ENCODE measurements at places on chromosomes 11 and 22.

DNA sequence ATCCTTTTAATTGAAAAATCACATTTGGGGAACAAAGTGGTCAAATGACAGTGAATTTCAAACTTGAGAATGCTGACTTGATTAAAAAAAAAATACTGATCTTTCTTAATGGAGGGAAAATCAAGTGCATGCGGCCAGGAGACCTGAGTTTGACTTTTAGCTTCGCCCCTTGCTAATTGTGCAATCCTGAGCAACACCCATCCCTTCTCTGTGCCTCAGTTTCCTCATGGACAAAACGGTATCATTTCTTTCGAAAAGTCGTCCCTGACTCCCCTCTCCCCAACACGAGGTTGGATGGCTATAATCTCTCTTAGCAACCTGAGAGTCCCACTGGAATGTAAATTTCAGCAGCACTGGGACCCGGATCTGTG is 959 bp upstream of the FJX1 start:
- DNase-seq: no peak

DNA sequence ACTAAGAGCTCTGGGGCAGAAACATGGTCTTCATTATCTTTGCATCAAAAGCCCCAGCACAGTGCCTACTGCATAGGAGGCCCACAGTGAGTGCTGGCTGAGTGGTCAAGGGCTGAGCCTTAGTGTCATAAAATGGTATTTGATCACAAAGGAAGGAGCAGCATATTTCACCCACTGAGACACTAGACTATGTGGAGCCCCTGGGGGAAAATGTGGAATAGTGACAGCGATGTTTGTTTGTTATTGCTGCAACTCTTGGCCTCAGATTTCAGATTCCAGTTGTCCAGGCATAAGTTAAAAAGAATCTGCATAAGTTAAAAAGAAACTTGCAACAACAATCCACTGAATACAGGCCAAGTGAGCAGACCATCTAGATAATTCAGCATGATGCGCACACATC is 7.0 kb downstream of the KIRREL3 start:
- DNase-seq: no peak

DNA sequence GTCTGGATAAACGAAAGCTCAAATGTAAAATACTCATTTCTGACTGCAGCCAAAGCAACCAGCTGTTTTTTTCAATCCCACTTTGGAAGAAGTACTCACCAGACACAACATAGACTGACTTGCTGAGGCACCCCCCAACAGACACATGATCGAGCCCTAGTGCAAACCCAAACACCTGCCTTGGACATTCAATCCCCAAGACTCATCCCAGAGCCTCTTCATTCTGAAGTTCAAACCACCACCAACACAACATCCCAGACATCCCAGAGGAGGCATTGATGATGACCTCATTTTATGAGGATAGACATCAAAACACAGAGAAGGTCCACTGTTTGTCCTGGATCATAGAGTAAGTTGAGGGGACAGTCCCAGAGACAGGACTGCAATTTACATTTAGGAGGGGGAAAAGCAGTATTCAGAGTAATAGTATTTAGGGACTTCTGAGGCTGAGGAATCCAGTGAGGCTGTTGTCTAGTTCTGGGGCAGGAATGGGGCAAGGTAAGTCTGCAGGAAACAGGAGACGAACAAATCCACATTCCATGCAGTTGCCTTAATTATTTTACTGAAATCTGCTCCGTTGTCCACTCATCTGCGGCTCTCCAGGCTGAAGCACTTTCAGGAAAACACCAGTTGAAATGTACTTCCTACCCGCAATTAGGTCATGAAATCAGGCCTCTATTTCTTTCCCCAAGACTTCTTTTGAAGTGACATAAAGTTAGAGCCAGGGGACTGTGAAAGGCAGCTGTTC is 54.8 kb downstream of the CLPB start:
- no peak for DNase-seq

DNA sequence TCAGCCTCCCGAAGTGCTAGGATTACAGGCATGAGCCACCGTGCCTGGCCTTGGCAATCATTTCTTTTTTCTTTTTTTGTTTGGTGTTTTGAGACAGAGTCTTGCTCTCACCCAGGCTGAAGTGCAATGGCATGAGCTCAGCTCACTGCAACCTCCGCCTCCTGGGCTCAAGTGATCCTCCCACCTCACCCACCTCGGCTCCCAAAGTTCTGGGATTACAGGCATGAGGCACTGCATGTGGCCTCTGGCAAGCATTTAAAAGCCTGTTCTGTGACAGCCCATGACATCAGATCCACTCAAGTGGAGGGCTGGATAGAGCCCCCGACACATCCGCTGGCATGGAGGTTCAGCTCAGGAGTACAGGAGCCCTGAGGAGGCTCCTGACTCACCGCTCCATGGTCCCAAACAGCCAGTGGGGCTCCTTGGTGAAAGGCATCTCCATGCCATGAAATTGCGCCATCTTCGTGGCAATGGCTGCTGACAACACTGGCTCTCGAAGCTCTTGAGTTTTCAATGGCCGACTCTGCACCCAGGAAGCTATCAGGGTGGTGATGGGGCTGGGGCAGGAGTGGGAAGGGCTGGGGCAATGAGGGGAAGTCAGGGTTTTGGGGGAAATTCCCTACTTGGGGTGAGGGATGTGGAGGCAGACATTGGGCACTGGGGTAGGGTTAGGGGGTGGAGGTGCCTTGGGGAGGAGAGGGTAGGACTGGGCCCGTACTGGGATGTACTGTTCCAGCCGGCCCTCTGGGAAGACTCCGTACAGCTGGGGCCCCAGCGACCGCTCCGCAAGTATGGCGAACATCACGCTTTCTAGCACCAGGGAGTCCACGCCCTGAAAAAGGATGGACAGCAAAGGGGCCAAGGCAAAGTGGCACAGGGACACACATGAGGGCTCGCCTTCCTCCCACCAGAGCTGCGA is 1.4 kb downstream of the CHKB start:
- DNase-seq: no peak

DNA sequence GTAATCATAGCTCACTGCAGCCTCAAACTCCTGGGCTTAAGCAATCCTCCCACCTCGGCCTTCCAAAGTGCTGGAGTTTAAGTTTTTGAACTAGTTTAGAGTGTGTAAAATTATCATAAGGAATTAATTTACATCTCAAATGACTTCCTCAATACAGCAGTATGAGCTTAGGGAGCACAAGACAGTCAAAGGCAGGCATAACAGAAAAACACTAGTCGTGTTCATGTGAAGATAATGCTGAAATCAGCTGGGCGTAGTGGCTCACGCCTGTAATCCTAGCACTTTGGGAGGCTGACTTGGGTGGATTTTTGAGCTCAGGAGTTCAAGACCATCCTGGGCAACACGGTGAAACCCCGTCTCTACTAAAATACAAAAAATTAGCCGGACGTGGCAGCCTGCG is 25.8 kb downstream of the YDJC start:
- DNase-seq: no peak

DNA sequence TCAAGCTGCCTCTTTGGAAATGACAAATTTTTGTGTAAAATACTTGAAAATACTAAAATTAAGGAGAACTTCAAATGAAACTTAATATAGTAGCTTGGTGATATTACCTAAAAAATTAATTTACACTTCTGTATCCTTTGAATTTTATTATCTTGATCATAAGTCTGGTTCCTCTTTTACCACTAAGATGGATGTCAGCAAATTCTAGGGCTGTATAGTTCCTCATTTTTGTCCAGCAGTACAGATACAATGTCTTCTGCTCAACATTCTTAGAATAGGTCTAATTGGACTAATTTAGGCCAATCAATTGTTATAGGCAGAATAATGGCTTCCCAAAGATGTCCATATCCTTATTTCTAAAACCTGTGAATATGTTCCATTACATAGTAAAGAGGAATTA is 1298.0 kb upstream of the RAG2 start:
- DNase-seq: no peak

DNA sequence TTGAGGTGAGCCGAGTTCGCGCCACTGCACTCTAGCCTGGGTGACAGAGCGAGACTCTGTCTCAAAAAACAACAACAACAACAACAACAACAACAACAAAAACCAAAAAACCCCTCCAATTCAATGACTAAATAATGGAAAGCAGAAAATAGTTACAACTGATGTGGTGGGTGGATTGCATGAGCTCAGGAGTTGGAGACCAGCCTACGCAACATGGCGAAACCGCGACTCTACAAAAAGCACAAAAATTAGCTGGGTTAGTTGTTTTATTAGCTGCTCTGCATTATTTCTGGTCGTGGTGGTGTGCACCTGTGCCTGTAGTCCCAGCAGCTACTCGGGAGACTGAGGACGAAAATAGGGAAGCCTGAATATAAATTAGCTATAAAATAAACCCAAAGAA is 2.6 kb upstream of the PATL1 start:
- DNase-seq: no peak

DNA sequence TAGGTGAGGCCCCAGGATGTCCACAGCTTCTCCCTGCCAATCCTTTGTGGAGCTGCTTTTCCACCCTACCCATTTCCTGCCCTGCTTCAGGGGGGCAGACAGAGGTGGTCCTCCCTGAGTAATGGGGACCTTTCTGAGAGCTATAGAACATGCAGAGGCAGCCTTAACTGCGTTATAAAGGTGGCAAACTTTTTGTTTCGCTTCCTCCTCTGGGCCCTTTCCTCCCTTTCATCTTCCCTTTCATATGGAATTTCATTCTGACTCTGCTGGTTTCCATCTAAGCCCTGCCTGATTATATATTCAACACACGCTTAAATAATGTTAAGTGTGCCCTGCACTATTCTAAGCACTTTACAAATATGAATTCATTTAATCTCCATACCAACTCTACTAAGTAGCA is 169.3 kb upstream of the E2F8 start:
- no peak for DNase-seq

DNA sequence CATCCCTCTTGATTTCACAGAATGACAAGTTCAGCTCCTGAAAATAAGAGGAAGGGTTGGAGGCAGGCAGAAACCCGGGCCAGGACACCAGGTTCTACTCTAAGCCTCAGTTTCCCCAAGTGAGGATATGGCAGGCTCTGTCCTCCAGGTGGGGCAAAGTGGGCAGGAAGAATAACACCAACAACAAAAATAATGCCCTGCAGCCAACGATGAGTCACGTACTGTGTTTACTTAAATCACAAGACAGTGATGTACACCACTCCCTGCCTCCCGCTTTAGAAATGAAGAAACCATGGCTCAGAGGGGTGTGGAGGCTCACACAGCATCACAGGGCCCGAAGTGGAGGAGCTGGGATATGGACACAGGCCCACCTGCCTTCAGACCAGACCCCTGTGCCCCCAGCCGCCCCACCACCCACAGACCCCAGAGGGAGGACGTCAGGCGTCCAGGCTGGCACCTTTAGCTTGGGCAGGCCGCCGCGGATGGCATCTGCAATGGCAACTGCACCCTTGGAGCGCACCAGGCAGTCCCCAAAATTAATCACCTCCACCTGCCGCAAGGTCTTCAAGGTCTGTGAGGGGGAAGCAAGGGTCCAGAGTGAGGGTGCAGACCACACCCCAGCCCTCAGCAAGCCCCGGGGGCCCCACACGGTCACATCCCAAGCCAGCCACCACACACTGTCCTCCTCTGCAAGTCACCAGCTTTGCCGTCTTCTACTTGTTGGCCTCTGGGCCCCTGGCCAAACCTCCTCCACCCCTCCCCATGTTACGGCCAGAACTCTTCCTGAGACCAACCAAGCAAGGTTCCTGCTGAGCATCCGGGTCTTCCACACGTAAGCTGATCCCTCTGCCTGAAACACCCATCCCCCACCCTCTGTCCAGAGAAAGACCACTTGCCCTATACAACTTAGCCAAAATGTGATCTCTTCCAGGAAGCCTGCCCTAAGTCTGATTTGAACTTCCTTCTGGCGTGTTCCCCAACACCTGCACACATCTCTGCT is 15.8 kb upstream of the CHADL start:
- peak; percentile 17 for DNase-seq

DNA sequence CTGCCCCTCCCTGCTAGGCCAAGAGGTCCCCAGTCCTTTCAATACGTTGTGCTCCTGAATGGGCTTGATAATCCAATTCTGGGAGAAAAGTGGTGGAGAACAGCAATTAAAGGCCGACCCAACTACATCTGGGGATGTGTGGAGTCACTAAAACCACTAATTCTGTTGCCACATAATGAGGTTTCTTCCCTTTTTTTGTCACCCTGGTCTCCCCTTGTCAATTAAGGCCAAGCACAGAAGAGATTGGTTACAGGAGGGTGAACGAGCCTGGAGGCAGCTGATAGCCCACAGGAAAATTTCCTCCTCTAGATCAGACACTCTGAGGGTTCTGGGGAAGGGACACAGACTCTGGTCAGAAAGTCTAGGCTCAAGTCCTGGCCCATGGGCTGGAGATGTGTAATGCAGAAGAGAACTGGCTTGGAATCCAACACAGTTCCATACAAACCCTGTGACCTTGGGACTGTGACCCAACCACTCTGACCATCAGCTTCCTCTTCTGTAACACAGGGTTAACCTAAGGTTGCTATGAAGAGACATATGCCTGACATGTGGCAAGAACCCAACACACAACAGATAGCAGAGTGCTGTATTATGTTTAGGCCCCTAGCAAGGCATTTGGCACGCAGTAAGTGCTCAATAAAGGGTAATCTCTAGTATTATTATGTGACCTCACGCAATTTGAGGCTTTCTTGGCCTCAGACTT is 146.4 kb downstream of the CHST1 start:
- DNase-seq: no peak

GRCh38 chr11:14973621-14974514 is 1.7 kb upstream of the CALCA start:
- DNase-seq: no peak

DNA sequence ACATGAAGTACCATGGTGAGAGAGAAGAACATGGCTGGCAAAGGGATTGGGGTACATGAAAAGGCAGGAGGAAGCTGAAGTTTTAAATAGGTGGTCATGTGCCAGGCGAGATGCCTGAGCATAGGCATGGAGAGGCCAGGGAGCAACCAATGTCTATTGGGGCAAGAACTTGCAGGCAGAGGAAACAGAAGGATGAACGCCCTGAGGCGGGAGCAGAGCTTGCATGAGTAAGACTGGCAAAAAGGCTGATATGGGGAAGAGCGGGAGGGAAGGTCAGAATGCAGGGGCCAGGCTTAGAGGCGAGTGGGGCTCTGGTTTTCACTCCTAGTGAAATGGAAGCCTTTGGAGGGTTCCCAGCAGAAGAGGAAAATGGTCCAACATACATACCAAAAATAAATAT is 52.5 kb upstream of the VSTM5 start:
- no peak for DNase-seq

DNA sequence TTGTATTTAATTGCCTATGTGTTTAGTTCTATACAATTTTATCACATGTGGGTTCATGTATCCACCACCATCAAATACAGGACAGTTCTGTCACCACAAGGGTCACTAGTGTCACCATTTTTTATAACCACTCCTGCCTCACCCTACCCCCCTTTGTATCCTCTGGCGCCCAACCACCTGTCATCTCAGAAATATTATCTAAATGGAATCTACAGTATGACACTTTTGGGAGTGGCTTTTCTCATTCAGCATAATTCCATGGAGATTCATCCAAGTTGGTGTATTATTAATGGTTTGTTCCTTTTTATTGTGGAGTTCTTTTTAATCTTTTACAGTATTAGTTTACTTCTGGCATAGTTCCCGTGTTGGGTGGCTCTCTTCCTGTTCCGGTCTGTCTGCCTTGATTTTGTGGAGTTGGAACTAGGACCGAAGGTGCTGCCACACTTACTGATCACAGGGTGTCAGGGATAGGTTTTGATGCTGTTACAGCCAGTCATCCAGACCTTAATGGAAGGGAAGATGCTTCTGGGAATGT is 58.5 kb downstream of the TNRC6B start:
- DNase-seq: no peak

- DNase-seq: no peak
Observed at GRCh38 chr11:89181111-89181510, 3.4 kb downstream of the TYR start.

Data from AG09309 (cell line).